MCF 10A (cell line): ENCODE measurements at places on chromosomes 2 and 18. TPM values are rescaled to one million over a fixed set of nuclear protein-coding genes. Genes with fewer than 3 reads are reported as not detected.

Gene TAF1B
- 19.7 and 25.5 TPM in 2 replicates for total RNA-seq

Gene DCDC2C
- not detected in 2 replicates for total RNA-seq

Gene CCDC102B
- total RNA-seq, result 3.4 and 3.5 TPM in 2 replicates

Gene DLGAP1
- total RNA-seq, result not detected in 2 replicates

Gene ALLC
- not detected in 2 replicates for total RNA-seq

Gene PJVK
- 7.4 and 10.4 TPM in 2 replicates for total RNA-seq

Gene FAM237A
- total RNA-seq, result not detected in 2 replicates

Gene FEZ2
- 31.9 and 43.4 TPM in 2 replicates for total RNA-seq

Gene IGFBP5
- not detected in 2 replicates for total RNA-seq

GRCh38 chr2:175151791-175152190 lies 16.2 kb downstream of the ATF2 start:
- no peak for DNase-seq

- no peak for DNase-seq
Observed at GRCh38 chr2:83953697-83954096, 505.4 kb downstream of the SUCLG1 start.

GRCh38 chr2:69030800-69031428 lies 17.9 kb downstream of the ANTXR1 start:
- DNase-seq, result no peak

DNA sequence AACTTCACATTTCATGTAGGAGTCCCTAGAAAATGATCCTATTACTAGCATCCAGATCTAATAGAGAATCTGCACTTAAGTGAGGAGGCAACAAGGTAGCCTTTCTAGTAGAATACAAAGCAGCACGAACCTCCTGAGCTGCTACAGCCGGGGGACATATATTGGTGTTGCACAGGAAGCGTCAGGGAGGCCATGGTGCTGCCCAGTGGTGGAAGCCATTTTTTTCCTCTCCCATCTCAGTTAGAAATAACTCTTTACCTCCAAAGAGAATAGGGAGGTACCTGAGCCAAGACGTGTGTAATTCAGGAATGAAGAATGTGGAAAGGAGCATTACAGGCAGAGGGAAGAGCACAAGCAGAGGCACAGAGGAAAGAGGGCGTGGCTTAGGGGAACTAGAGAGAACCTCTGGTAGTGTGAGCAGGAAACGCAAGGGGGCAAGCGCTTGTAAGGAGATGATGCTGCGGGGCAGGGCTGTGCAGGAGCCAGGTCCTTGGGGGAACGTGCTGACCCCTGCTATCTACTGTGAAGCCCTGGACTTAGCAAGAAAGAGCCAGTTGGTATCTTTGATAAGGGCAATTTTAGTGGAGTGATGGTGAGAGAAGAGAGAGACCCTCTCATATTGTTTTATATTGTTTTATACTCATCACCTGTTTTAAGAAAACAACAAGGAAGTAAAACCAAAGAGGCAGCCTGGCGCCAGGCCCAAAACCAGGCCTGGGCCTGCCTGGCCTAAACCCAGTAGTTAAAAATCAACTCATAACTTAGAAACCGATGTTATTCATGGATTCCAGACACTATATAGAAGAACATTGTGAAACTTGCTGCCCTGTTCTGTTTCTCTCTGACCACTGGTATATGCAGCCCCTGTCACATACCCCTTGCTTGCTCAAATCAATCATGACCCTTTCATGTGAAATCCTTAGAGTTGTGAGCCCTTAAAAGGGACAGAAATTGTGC lies 50.0 kb upstream of the TTC39C start:
- DNase-seq, result no peak

DNA sequence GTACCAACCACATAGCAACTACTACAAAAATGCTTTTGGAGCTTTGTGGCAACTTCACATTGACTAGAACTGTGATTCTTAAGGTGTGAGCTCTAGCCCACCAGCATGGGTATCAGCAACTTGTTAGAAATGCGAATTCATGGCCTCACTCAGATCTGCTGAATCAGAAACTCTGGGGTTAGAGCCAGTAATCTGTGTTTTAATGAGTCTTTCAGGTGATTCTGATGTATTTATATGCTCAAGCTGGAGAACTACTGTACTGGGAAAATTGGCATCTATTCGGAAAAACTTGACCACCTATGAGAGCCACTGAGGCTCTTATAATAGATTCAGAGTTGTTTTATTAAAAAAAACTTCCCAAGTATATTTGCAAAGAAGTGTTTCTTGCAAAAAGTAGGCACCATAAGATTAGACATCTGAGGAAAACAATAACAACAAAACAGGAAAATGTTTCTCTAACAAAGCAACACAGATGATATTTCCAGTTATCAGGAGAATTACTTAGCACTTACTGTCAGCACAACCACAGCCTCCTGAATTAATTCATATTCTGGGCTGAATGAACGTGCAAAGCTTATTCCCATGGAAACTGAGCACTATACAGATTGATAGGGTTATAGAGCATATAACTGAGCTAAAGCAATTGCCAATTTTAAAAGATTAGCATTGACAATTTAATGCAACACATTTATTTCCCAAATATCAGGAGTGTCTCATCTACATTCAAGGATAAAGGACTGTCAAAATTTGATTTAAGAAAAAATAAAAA lies 71.6 kb downstream of the NCKAP5 start:
- DNase-seq, result no peak

- DNase-seq, result peak; percentile 79
Observed at GRCh38 chr2:238513346-238513745, 86.6 kb downstream of the ASB1 start.

GRCh38 chr2:161045726-161046125 lies 114.5 kb upstream of the TANK start:
- DNase-seq, result no peak

GRCh38 chr18:32280188-32280783 lies 90.4 kb downstream of the MEP1B start:
- DNase-seq, result no peak

- DNase-seq, result no peak
Observed at GRCh38 chr18:7886436-7886835, 319.3 kb downstream of the PTPRM start.
